Glutamatergic neuron (in vitro differentiated cells): ENCODE measurements at places on chromosomes 5 and 9. TPM values are rescaled to one million over a fixed set of nuclear protein-coding genes. Genes with fewer than 3 reads are reported as not detected.

SLC1A1 gene
- total RNA-seq: 0.10 TPM

UQCRQ gene
- 163 TPM for total RNA-seq

WNK2 gene
- total RNA-seq: 336 TPM

OBP2A gene
- total RNA-seq: not detected

SUB1 gene
- total RNA-seq: 172 TPM

TMEM161B gene
- 21.5 TPM for total RNA-seq

TCF7 gene
- total RNA-seq: 5.8 TPM

CDH9 gene
- 3.6 TPM for total RNA-seq

EMB gene
- total RNA-seq: 19.7 TPM

TTF1 gene
- total RNA-seq: 18.0 TPM

SLC12A2 gene
- 29.2 TPM for total RNA-seq

MARCOL gene
- not detected for total RNA-seq

IDNK gene
- 2.8 TPM for total RNA-seq

CXCL14 gene
- 0.32 TPM for total RNA-seq

MSMP gene
- not detected for total RNA-seq

KIF4B gene
- not detected for total RNA-seq

GRM6 gene
- total RNA-seq: not detected

GRIN3A gene
- total RNA-seq: 0.15 TPM

MEIKIN gene
- not detected for total RNA-seq

TTC1 gene
- total RNA-seq: 41.0 TPM

CHSY3 gene
- total RNA-seq: not detected

GRK6 gene
- total RNA-seq: 43.9 TPM

POC5 gene
- 21.5 TPM for total RNA-seq

SMIM32 gene
- not detected for total RNA-seq

MRPL36 gene
- 40.0 TPM for total RNA-seq

ZNF483 gene
- total RNA-seq: 6.5 TPM

PIGO gene
- 19.0 TPM for total RNA-seq

OCLN gene
- total RNA-seq: 4.3 TPM

KCNN2 gene
- 2.3 TPM for total RNA-seq

LVRN gene
- 0.59 TPM for total RNA-seq

MIER3 gene
- total RNA-seq: 41.3 TPM

GZMA gene
- not detected for total RNA-seq

MOB3B gene
- 1.8 TPM for total RNA-seq

F2RL1 gene
- 0.42 TPM for total RNA-seq

POU5F2 gene
- total RNA-seq: 1.5 TPM

PSMB7 gene
- 185 TPM for total RNA-seq
